ENCODE measurements at places on chromosomes 7 and 10. TPM values are rescaled to one million over a fixed set of nuclear protein-coding genes. Genes with fewer than 3 reads are reported as not detected.

The CCT6A gene
- total RNA-seq, result 253 TPM

DNA sequence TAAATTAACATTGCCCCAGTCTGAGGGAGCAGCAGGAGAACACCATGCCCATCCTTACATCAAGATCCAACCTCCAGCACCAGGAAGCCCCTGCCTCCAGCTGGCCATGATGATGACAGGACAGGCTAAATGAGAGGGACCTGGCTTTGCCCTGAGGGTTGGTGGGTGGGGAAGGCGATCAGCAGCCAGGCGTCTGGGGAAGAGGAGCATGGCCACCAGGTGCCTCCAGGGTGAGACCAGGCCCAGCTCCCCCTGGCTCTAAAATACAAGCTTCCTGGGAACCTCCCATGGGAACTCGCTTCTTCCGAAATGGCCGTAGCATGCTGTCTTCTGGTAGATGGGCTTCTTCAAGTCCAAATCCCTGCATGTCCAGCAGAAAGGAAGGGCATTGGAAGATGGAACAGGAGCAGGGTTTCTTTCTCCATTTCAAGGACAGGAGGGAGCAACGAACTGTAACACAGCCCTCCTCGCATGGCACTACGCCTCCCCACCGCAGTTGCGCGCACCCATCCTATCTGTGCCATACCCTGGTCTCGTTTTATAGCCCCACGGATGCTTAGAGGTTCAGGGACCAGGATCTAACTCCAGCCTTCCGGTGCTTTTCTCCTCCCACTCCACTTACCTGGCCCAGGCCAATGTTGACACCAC is 15.8 kb downstream of the MAT1A start:
- DNase-seq, result no peak

The HNRNPA2B1 gene
- 722 TPM for total RNA-seq

DNA sequence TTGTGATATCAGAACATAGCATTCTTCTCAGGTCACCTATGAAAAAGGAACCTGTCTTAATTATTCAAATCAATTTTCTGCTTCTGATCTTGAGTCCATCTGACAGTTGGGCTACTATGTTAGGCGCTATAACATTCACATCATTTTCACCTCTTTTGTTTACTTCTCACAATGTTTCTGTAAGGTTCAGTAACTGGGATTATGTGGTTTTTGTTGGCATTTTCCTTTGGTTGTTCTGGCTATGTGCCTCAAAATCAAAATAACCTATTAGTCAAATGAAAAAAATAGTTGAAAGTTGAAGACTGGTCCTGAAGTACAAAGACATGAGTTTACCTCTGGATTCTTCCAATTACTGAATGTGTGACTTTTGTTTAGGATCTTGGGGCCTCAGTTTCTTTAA is 221.3 kb upstream of the SMIM30 start:
- DNase-seq, result no peak

The MYL10 gene
- total RNA-seq, result not detected

GRCh38 chr7:108014215-108014614 is 11.3 kb upstream of the LAMB1 start:
- DNase-seq, result no peak

Data from foreskin keratinocyte (primary cell).